ENCODE measurements at places on chromosomes 12 and 14. TPM values are rescaled to one million over a fixed set of nuclear protein-coding genes. Genes with fewer than 3 reads are reported as not detected.

GRCh38 chr12:123910761-123911193, 61.9 kb downstream of the CCDC92 start:
- DNase-seq: no peak

DNA sequence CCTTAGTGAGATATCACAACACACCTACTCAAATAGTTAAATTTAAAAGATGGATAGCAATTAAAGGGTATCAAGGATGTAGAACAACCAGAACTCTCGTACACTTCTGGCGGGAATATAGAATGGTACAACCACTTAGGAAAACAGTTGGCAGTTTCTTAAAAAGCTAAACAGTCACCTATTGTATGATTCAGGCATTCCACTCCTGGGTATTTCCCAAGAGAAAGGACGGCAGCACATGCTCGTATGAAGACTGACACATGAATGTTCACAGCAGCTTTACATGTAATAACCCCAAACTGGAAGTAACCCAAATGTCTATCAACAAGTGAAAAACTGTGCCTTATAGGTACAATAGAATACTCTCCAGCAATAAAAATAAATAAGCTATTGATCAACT, 465.2 kb downstream of the VRK1 start:
- DNase-seq: no peak

GRCh38 chr12:42291680-42292079, 34.2 kb downstream of the ZCRB1 start:
- DNase-seq: no peak

DNA sequence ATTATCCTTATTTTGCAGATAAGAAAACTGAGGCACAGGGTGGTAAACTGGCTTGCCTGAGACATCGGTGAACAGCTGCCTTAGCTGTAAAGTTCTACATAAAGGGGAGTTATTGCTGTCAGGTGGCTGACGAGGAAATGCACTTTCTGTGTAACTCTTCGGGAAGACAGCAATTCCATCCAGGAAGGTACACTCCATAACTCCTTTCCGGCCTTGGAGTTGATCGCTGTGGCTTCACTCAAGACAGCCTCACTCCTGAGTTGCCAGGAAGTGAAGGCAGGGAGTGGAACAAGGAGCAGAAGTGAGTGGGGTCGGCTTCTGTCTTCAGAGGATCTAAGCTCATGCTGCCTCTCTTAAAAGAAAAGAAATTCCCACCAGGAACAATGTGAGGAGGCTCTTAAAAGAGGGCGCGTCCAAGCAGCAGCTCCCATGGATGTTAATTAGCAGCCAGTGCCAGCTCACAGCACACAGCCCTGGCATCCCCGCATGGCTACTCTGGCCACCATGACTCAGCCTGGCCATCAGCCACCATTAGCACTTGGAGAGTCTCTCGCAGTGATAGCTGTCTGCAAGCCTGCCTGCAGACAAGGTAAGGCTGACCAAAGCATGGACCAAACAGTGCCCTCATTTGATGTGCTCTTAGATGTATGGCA, 60.3 kb downstream of the NUAK1 start:
- DNase-seq: no peak

DNA sequence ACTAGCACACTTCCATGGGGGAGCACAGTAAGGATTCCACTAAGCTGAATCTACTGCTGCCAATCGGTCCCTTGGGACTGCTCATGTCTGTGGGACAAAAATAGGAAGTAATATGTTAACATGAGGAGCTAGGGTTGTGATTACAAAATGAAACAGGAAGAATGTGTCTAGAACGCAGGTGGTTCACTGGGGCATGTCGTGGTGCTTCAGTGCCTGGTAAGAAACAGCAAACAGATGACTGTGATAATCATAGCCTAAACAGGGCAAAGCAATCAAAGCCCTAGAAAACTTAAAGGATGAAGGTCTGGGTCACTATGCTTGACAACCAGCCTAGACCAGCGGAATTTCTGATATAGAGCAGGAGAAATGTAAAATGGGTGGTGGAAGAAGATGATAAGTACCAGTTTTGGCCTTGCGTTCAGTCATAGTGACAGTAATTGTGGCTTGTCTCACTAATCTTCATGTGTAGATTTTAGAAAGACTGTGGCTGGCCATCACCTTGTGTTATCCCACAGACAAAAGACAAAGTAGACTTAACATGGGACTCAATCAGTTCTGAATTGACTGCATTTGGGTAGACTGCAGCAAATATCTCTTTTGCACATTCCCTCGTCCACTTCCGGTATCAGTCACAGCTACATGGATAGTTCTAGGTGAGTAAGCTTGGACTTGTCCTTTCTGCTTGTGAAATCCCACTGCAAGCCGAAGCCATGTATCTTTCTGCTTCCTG, 51.4 kb downstream of the WASHC3 start:
- peak; percentile 87 for DNase-seq

GRCh38 chr14:34722723-34723545, 8.5 kb upstream of the CFL2 start:
- DNase-seq: peak; percentile 74

The PLEKHD1 gene
- 0.41 TPM for total RNA-seq

The SOAT2 gene
- not detected for total RNA-seq

The ZBTB42 gene
- 0.45 TPM for total RNA-seq

The TAS2R46 gene
- 0.83 TPM for total RNA-seq

The RGS6 gene
- 9.4 TPM for total RNA-seq
